ENCODE measurements at places on chromosomes 1 and 21. TPM values are rescaled to one million over a fixed set of nuclear protein-coding genes. Genes with fewer than 3 reads are reported as not detected.

The CYYR1 gene
- total RNA-seq, result 13.8 TPM

DNA sequence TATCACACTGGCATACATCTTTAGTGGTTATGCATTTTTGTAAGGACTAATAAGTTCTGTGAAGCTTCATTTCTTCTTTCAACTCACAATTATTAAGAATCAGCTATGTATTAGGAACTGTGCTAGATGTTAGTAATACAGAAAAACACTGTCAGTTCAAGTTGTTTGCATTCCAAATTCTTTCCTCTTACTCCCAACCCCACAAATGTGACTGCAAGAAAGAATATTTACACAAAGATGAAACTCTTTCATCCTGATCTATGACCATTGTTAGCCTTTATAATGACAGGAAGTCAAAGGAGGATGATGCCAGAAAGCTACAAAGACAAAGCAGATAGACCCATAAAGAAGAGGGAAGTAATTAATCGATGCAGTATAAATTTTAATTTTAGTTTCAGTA, 21.0 kb upstream of the GADD45A start:
- DNase-seq, result no peak

GRCh38 chr1:109979489-109980091, 5.0 kb upstream of the AHCYL1 start:
- no peak for DNase-seq

GRCh38 chr1:20405893-20406604, 80.0 kb downstream of the CAMK2N1 start:
- no peak for DNase-seq

- DNase-seq, result no peak
Observed at GRCh38 chr1:186775881-186776560, 52.7 kb upstream of the PLA2G4A start.

DNA sequence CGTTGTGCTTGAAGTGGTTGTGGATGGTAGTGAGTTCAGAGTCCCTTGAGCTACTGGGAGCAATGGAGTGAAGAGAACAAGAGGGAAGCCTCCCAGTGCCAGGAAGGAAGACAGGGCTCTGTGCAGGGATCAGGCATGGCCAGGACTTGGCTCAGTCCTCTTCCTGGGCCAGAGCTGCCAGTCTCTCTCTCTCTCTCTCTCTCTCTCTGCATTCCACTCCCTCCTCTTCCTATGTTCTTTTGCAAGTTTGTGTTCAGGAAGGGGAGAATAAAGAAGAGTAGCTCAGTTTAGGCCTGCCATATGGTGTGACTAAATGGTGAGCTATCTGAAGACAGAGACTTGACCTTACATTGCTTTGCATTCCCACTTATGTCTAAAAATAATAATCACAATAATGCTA, 20.5 kb upstream of the RPTN start:
- DNase-seq, result no peak

- DNase-seq, result no peak
Observed at GRCh38 chr1:248703674-248704073, 1.1 kb upstream of the OR14I1 start.

GRCh38 chr1:236717811-236718210, 31.5 kb downstream of the ACTN2 start:
- no peak for DNase-seq
